Activated CD4-positive, alpha-beta T cell treated with anti-CD3 and anti-CD28 coated beads, Interleukin-2, amount 10 ng/mL, durations not matched to agents 7 days and 5 days (primary cell): ENCODE measurements at places on chromosomes 3 and 15.
A peak's percentile ranks its signal among the peaks of the same experiment; 100 is the strongest.

- DNase-seq, result no peak
These were observed 54.5 kb upstream of the ABHD17C start for GRCh38 chr15:80640531-80641121.

DNA sequence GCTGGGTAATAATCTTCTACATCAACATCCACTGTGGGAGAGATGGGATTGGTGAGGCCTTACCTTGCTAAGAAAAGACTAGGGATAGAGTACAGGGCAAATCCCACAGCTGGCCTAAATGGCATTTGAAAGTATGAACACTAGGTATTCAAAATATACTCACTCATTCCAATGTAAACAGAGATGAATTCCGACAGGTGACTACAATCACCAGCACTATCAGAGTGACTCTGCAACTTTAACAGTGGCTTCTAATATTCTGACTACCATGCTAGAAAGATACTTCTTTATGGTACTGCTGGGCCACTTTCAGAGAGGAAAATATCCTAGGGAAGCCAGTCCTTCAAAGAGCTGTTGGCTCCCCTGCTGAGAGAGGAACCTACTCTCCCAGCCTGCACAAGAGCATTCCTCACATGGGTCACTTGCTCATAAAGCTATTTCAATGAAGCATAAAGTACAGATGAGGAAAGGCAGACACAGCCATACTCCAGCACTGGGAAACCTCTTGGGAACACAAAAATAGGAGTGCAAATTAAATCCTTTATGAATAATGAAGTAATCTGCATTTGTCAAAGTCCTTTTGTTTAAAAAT is 21.5 kb upstream of the MAN2C1 start:
- DNase-seq, result no peak

DNA sequence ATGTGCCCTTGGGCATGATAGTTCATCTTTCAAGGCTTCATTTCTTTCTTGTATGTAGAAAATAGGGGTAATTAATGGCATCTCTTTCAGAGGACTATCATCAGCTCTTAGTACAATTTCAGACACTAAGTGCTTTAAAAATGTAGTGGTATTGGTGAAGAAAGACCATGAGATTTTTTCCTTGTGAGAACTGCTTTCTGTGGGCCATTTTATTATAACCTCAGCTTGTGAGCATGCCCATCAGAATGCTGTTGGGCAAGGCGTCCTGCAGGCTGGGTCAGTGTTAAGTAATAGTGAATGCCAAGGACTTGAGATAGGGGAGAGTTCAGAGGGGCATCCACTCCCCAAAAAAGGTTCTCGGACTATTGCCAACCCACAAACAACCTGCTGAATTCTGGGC is 187.9 kb downstream of the GHSR start:
- DNase-seq, result no peak

DNA sequence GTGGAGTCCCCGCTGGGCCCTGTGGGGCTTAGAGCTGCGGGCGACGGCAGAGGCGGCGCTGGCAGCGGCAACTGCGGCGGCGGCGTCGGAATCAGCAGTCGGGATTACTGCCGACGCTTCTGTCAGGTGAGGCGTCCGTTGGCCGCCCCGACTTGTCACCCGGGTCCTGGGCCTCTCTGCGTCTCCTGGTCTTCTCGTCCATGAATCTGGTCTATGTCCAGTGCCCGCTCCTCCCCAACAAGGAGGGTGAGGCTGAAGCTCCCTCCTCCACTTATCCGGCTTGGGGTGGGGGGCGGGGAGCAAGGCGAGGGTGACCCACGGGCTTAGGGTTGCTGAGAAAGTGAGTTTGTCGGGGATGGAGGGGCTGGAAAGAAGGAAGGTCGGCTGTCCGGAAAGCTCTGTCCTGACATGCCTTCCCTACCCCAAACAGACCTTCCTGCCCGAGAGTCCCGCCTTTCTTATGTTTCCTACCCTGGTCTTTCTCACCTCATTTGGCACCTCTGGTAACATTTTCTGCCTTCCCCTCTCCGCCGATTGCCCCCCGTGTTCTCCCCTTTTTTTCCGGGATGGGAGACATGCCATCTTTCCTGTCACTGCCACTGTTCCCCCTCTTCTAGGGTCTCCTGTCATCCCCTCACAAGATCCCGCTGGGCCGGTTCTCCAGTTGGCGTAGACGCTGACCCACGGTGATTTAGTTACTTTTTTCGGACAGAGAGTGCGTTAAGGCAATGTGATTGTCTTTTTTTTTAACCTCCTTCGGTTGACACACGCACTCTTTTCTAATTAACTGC is 520 bp downstream of the ZNF654 start:
- DNase-seq, result peak; percentile 12

DNA sequence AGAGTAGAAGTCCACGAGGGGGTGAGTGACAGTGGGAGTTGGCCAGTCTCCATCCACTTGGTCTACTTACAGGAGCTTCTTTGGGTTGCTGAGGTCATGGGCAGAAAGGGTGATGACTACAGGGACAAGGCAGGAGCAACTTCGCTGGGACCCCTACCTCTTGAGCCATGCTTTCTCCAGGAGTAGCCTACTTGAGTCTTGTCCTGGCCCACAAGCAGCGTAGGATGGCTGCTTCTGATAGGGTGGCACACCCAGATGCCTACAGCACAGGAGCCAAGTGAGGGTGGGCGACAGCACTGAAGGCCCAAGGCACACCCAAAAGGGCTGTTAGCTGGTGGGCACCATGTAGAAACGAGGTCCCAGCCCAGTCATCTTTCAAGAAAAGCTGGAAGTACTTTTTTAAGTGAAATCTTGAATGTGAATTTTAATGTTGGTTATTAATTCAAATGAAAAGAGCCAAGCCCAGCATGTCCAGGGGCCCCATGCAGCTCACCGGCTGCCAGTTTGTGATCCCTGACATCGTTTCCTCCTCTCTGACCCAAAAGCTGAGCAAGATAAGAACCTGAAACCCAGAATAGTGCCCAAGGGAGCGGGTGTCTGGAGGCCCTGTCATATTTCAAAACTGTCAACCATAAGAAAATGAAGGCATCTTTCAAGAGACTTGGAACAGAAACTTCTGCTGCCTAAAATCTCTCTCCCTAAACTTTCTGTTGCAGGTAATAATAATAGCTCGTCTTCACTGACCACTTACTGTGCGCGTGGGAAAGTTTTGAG is 2.2 kb upstream of the CPEB1 start:
- no peak for DNase-seq

DNA sequence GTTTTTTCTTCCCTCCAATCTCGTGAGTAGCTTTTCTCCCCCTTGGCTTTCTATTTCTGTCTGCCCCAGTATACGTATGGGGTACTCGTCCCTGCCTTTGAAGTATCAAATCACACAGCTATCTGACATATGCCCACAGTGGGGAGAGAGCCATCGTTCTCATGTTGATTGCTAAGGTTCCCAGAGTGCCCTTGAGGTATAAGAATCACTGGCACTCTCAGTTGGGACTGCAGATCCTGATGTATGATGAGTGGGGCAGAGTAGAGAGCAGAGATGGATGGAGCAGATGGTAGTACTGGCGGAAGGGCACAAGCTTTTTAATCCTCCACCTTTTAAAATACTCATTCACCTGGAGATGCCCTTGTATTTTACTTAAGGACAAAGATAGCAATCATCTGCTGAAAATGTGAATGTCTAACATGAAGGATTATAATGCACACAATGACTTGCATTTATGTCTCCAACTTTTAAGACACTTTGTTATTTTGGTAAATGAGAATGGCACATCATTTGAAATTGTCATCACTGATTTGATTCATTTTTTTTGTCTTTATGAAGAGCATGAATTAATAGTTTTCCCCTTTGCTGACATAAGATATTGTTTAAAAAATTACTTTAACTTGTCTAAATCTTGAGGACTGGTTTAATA is 239.6 kb downstream of the NR1D2 start:
- no peak for DNase-seq

- no peak for DNase-seq
These were observed 18.6 kb downstream of the SERP1 start for GRCh38 chr3:150527464-150528255.

DNA sequence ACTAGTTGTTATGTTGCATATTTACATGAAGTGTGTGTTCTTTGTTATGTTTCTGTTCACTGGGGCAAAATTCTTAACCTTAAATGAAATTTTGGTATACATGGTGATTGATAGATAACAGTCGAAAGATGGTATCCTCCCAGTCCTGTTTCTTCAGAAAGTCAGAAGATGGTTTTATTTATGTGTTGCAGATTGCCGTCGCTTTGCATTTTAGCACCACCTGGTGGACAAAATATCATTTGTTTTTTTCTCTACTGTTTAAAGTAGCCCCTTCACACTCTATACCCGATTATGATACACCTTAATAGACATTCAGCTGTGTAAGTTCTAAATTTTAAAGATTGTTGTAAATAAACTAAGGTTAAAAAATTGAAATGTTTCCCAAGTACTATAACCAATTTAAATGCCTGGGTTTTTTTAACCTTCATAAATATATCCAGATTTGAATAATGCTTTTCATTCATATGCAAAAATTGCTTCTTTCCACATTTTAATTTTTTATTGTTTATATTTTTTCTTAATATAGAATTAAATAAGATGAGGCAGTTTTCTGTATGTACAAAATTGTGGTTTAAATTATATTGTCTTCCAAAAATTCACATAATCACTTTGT is 152.2 kb downstream of the ALCAM start:
- peak; percentile 42 for DNase-seq

DNA sequence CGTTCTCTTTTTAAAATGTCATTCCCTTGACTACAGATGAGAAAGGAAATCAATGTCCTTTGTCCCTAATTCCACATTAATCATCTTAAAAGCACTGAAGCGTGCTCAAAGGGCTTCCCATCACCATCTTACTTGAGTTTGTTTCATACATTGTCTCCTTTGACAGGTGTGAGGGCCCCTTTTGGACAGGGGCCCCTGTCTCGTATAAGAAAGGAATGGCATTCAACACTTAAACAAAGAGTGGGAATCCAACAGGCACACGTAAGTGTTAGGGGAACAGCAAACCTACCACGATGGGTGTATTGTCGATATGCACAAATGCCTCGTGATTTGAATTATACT is 5.0 kb downstream of the SSUH2 start:
- no peak for DNase-seq

GRCh38 chr15:25611603-25612002 is 172.8 kb upstream of the UBE3A start:
- no peak for DNase-seq
